ENCODE measurements at places on chromosomes 1 and 21. TPM values are rescaled to one million over a fixed set of nuclear protein-coding genes. Genes with fewer than 3 reads are reported as not detected.

ACTL8 gene
- polyA plus RNA-seq: not detected

GRCh38 chr1:41286486-41286885 is 44.4 kb upstream of the SCMH1 start:
- H3K36me3 ChIP-seq: no peaks in the 10 kb centered on the region
- H3K4me1 ChIP-seq: no peaks in the 10 kb centered on the region
- no peak overlapping the region for H3K4me3 ChIP-seq
- H3K27me3 ChIP-seq: peaks cover 7% of the 10 kb centered on the region

- no peak overlapping the region for H3K4me3 ChIP-seq
- H3K4me1 ChIP-seq: no peaks in the 10 kb centered on the region
- H3K27me3 ChIP-seq: peaks cover 13% of the 10 kb centered on the region
- no peak overlapping the region for H3K27ac ChIP-seq
- no peak for DNase-seq
Observed at GRCh38 chr21:15140321-15141019, 75.7 kb upstream of the NRIP1 start.

PLA2G4A gene
- not detected for polyA plus RNA-seq

GRCh38 chr1:87799451-87799850 is 470.8 kb downstream of the LMO4 start:
- H3K4me1 ChIP-seq: no peaks in the 10 kb centered on the region
- H3K36me3 ChIP-seq: no peaks in the 10 kb centered on the region
- no peak for DNase-seq
- no peaks in the 10 kb centered on the region for H3K27me3 ChIP-seq
- no peak overlapping the region for H3K4me3 ChIP-seq

HTR1D gene
- polyA plus RNA-seq: not detected

ERICH3 gene
- 0.10 TPM for polyA plus RNA-seq

- DNase-seq: no peak
- H3K4me1 ChIP-seq: peaks cover 15% of the 10 kb centered on the region
- H3K27ac ChIP-seq: no peak overlapping the region
- H3K4me3 ChIP-seq: no peak overlapping the region
- no peaks in the 10 kb centered on the region for H3K27me3 ChIP-seq
Observed at GRCh38 chr1:230195199-230195598, 128.2 kb downstream of the GALNT2 start.

RHCE gene
- polyA plus RNA-seq: 0.06 TPM

TMEM50B gene
- 88.4 TPM for polyA plus RNA-seq

OPN3 gene
- 29.3 TPM for polyA plus RNA-seq

- no peaks in the 10 kb centered on the region for H3K4me1 ChIP-seq
- H3K36me3 ChIP-seq: no peaks in the 10 kb centered on the region
- H3K4me3 ChIP-seq: no peak overlapping the region
Observed at GRCh38 chr1:228668553-228669241, 66.6 kb upstream of the RHOU start.

DNA sequence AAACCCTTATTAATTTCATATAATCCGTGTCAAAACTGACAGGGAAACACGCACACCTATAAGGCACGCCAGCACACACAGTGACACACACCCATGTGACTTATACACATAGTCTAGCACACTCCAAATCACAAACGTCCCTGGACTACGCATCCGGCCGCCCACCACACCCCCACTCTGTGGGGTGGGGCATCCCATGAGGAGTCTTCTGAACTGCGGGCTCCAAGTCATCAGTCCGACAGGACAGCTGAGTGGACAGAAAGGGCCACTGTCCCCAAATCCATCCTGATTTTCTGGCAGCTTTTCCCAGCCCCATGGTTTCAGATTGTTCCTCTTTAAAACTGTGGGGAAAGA is 829 bp downstream of the PEA15 start:
- DNase-seq: no peak
- peak overlapping the region; percentile 71 for H3K4me3 ChIP-seq
- H3K27me3 ChIP-seq: no peaks in the 10 kb centered on the region
- peaks cover 24% of the 10 kb centered on the region for H3K36me3 ChIP-seq

DNA sequence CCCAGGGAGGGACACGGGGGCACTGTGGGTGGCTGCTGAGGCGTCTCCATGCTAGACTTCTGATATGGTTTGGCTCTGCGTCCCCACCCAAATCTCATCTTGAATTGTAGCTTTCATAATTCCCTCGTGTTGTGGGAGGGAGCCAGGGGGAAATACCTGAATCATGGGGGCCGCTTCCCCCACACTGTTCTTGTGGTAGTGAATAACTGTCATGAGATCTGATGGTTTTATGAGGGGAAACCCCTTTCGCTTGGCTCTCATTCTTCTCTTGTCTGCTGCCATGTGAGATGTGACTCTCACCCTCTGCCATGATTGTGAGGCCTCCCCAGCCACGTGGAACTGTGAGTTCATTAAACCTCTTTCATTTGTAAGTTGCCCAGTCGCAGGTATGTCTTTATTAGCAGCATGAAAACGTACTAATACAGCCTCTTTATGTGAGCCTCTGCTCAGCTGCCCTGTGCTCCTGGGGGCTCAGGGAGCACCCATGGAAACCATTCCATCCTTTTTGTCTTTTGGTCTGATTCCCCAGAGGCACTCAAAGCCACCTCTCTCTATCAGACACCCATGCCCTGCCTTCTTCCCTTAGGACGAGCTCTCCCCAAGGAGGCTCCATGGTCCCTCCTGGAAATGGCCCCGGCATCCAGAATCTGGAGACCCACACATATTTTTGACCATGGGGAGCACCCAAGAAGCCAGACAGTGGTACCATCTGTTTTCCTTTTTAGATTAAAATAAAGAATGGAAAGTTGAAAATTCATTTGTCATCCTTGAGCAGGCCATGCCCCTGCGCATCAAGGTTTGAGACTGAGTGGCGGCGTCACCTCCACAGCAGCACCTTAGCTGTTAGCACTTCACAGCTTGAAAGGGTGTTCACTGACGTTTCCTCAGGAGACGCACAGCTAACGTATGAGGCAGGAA is 65.9 kb upstream of the FAM20B start:
- no peak overlapping the region for H3K27ac ChIP-seq
- no peaks in the 10 kb centered on the region for H3K36me3 ChIP-seq
- no peaks in the 10 kb centered on the region for H3K4me1 ChIP-seq
- no peak for DNase-seq
- no peaks in the 10 kb centered on the region for H3K27me3 ChIP-seq

RUNX3 gene
- polyA plus RNA-seq: 101 TPM

GRCh38 chr1:84969489-84970250 is 27.2 kb downstream of the MCOLN2 start:
- peaks cover 31% of the 10 kb centered on the region for H3K4me1 ChIP-seq
- H3K36me3 ChIP-seq: peaks cover 11% of the 10 kb centered on the region
- H3K27me3 ChIP-seq: no peaks in the 10 kb centered on the region
- H3K4me3 ChIP-seq: no peak overlapping the region
- H3K27ac ChIP-seq: no peak overlapping the region
- no peak for DNase-seq

S100B gene
- polyA plus RNA-seq: 0.24 TPM

HS2ST1 gene
- 4.6 TPM for polyA plus RNA-seq

DNA sequence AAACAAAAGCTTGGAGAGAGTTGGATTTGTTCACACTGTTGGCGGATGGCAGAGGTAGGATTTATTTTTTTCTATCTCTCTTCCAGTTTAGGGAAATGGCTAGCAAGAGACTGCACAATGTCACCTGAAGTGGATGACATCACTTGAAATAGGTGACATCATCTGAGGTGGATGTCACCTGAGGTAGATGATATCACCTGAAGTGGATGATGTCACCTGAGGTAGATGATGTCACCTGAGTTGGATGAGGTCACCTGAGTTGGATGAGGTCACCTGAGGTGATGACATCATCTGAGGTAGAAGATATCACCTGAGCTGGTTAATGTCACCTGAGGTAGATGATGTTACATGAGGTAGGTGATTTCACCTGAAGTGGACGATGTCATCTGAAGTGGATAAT is 413.4 kb downstream of the DSCAM start:
- H3K27me3 ChIP-seq: no peaks in the 10 kb centered on the region
- no peak overlapping the region for H3K4me3 ChIP-seq
- no peaks in the 10 kb centered on the region for H3K36me3 ChIP-seq

DNA sequence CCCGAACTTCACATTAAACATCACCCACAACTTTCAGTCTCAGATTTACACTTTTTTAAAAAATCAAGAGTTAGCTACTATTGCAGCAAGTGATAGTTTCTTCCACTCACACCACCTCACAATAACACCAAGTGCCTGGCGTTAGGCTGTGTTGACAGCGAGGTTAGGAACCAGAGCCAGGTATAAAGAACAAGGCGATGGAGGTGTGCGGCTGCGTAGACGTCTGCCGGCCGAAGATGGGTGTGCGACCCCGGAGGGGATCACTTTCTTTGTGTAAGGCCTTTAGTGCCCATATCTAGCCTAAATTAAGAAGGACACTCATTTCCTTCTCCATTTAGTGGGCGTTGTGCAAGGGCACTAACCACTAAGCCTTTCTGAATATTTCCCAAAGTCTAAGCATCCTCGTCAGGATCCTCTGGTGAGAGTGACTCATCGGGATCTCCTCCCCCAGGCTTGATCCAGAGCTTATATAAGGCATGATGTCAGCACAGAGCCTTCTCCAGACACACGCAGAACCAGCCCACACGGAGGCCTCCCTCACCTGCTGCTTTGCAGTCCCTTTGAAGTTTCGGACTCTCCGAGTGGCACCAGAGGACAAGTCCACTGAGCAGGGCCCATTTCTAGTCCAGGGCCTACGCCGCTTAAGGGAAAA is 11.8 kb downstream of the NHLH2 start:
- no peak for DNase-seq
- no peak overlapping the region for H3K4me3 ChIP-seq
- no peaks in the 10 kb centered on the region for H3K36me3 ChIP-seq

CR1L gene
- polyA plus RNA-seq: 0.07 TPM

GRCh38 chr1:160416369-160416768 is 16.0 kb downstream of the VANGL2 start:
- H3K27me3 ChIP-seq: no peaks in the 10 kb centered on the region
- H3K36me3 ChIP-seq: no peaks in the 10 kb centered on the region
- no peak overlapping the region for H3K27ac ChIP-seq
- no peak for DNase-seq

DNA sequence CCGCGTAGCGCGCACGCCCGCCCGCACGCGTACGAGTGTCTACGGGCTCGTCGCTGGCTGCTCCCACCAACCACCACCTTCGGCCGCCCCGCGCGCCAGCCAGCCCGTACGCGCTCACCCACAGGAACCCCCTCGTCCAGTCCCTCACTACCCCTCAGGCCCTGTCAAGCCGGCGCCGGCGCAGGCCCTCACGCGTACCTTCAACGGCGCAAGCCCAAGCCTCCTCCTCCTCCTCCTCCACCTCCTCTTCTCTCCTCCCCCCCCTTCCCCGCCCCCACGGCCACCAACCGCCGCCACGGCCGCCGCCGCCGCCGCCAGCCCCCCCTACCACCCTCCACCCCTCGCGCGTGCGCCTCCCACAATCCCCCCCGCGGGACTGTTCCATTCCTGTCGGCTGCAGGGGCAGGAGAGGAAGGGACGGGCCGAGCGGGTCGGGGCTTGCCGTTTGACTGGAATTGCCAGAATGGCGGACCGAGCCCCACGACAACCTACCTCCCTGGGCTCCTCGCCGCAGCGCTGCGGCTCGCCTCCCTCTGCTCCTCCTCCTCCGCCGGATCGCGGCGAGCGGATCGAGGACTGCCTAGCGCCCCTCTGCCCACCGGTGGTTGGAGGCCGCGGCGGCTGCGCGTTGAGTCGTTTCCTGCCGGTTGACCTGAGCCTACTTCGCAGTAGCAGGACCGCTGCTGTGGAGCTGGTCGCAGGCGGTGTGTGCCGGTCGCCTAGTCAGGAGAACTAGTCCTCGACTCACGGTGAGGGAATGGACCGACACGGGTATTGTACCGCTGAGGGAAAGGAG is at the start of gene ASH1L:
Gene ASH1L, minus strand, starts transcription at position 223 of the 796 bp plus-strand sequence. CDS start 41,284 bp downstream, outside the sequence.
- H3K36me3 ChIP-seq: peaks cover 2% of the 10 kb centered on the region
- no peaks in the 10 kb centered on the region for H3K27me3 ChIP-seq
- peak within 1 kb of the TSS; percentile 92 for H3K4me3 ChIP-seq
- peaks cover 19% of the 10 kb centered on the region for H3K4me1 ChIP-seq

- no peak for DNase-seq
- H3K27ac ChIP-seq: no peak overlapping the region
- H3K36me3 ChIP-seq: no peaks in the 10 kb centered on the region
- no peak overlapping the region for H3K4me3 ChIP-seq
- H3K4me1 ChIP-seq: no peaks in the 10 kb centered on the region
- no peaks in the 10 kb centered on the region for H3K27me3 ChIP-seq
Observed at GRCh38 chr1:101587741-101588140, 350.9 kb downstream of the S1PR1 start.

LMX1A gene
- polyA plus RNA-seq: not detected

DNA sequence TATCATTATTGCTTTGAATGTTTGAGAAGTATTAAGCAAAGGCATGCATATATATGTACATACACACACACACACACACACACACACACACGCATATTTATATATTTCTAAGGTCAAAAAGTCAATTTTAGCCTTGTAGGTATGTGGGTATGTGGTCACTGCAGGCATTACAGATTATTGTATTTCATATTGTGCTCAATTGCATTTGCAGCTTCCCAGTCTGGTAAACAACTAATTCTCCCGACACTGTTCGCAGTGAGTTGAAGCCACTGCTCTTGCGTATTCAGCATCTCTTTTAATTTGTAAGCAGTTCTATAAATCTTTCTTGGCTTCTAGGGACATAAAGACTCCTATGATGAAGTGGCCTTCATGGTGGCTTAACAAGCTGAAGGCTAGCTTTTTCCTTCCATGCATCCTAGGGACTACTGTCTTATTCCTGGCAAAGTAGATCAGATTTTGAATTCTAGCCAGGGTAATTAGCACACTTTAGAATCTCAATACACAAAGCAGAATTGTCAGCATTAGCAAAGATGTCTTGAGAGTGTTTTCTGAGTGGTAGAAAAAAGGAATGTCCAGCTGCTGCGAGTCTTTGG is 368.6 kb upstream of the NEGR1 start:
- H3K27me3 ChIP-seq: no peaks in the 10 kb centered on the region
- H3K4me1 ChIP-seq: no peaks in the 10 kb centered on the region
- H3K36me3 ChIP-seq: no peaks in the 10 kb centered on the region
- DNase-seq: no peak
- no peak overlapping the region for H3K27ac ChIP-seq

ANXA9 gene
- polyA plus RNA-seq: 0.09 TPM

MROH9 gene
- not detected for polyA plus RNA-seq

DNA sequence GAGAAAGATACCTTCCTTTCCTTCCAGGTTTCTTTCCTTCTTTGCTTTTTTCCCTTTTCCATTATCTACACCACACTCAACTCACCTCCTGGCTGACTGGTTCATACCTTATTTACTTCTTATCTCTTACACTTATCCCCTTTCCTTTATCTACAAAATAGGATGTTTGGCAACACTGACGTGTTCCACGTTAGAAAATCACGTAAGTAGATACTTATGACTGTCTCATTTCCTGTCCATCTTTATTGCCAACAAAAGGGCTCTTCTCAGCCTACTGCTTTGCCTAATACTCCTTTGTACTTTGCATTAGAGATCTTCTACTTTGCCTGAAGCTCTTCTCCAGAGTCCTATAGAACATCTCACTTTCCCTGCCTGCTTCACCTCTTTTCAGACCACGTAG is 25.1 kb downstream of the SYNJ1 start:
- no peaks in the 10 kb centered on the region for H3K36me3 ChIP-seq
- DNase-seq: no peak
- peaks cover 45% of the 10 kb centered on the region for H3K27me3 ChIP-seq
- H3K27ac ChIP-seq: no peak overlapping the region
- H3K4me3 ChIP-seq: no peak overlapping the region

EXTL1 gene
- polyA plus RNA-seq: not detected

GRCh38 chr1:85464497-85465098 is 361 bp downstream of the DDAH1 start:
- DNase-seq: peak; percentile 59
- H3K36me3 ChIP-seq: no peaks in the 10 kb centered on the region
- peaks cover 12% of the 10 kb centered on the region for H3K4me1 ChIP-seq
- H3K27me3 ChIP-seq: peaks cover 21% of the 10 kb centered on the region
